GM13976 (cell line): ENCODE measurements at places on chromosomes 2 and 18.

- no peak for DNase-seq
Observed at GRCh38 chr2:67922080-67922785, 140.6 kb downstream of the C1D start.

- DNase-seq: no peak
Observed at GRCh38 chr2:7838669-7839068, 843.2 kb upstream of the ID2 start.

DNA sequence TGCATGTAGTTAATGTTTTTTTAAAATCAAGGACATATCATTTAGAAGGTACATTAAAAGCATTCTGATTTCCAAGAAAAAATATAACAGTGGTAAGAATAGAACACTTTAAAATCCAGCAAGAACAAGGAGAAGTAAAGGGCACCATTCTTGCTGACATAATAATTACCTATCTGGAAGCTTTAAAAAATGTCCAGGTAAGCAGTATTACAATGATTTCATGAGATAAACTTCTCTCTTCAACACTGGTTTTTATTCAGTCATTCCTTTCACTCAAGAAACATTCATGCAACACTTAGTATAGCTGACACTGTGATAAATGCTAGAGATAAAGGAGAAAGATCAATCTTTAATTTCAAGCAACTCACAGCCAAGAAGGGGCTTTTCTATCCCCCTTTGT lies 2.9 kb upstream of the KANSL1L start:
- no peak for DNase-seq

- no peak for DNase-seq
Observed at GRCh38 chr2:133600266-133600928, 32.1 kb upstream of the NCKAP5 start.

DNA sequence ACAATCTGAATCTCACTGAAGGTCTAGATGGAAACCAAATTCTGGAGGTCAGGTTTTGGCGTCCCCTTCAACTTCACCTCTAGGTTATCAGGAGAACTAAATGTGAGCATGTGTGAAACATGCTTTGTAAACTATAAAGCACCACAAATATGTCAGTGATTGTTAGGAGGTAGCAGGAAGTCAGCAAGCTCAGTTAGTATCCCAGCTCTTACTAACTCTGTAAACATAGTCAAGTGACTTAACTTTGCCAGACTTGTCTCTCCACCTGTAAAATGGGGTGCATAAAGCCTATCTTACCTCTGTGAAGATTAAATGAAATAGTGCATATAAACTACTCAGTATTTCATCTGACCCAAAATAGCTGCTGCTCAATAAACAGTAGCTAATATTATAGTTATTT lies 121.5 kb downstream of the INSIG2 start:
- DNase-seq: no peak

DNA sequence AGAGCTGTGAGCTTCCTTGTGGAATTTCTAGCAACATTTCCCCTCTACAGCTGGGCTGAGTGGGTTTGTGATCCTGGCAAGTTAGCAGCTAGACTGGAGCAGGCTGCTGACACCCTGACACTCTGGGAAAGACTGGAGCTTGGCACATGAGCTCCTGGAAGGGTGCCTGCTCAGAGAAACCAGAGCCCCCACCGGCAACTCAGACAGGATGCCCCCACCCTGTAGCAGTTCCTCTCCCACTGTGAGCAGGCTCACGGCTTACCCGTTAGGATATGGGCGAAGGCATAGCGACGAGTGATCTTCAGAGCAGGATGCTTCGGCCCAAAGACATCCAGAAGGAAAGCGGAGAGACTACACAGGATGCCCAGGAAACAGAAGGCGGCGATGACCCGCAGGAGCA lies 11.2 kb downstream of the TMEM127 start:
- no peak for DNase-seq

- DNase-seq: no peak
Observed at GRCh38 chr18:44356566-44357157, 324.0 kb upstream of the SETBP1 start.

DNA sequence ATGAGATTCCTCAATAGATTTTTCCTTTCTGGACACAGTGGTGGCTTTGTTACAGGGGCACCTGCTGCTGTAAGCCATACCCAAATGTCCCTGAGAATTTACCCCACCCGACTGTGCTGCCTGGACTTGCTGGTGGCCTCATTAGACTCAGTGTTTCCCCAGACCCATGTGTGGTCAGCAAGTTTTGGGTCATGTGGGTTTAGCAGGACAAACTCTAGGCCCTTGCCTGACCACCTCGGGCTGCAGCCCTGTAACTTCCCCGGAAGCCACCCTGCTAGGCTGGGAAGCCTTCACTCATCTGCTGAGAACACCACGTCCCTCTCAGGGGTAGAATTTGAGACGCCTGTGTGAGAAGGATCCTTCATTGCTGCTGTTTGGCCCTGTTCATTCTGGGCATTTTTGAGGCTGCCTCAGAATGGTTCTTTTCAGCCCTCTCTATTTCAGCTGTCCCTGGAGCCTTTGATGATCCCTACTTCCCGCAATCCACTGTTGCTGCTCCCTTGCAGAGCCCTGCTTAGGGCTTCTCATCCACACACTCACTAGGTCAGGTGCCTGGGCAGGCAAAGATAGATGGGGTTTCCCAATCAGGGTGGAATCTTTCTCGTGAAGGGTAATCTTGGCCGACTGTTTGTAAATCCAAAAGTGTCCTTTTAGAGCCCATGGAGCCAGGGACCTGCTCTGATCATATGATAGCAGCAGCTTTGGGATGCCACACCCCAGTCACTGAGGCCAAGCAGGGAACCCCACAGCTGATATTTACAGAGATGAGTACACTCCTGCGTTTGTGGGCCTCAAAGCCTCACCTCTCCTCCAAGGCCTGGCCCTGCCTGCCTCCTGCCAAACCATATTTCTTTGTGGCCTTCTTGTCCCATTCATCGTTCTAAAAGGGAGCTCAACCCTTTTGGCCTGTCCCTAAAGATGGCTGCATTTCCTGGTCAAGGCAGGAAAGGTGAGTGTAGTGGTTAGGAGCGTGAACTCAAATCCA lies 6.7 kb downstream of the EHD3 start:
- DNase-seq: no peak

GRCh38 chr2:18777250-18777812 lies 188.0 kb upstream of the NT5C1B start:
- no peak for DNase-seq

- DNase-seq: peak; percentile 35
Observed at GRCh38 chr2:169877398-169877797, 50.1 kb downstream of the UBR3 start.

GRCh38 chr2:202780514-202781021 lies 91.0 kb downstream of the ICA1L start:
- peak; percentile 42 for DNase-seq

- no peak for DNase-seq
Observed at GRCh38 chr2:85844486-85844885, 44.3 kb downstream of the ST3GAL5 start.

GRCh38 chr2:62287899-62288880 lies 92.3 kb downstream of the B3GNT2 start:
- no peak for DNase-seq

DNA sequence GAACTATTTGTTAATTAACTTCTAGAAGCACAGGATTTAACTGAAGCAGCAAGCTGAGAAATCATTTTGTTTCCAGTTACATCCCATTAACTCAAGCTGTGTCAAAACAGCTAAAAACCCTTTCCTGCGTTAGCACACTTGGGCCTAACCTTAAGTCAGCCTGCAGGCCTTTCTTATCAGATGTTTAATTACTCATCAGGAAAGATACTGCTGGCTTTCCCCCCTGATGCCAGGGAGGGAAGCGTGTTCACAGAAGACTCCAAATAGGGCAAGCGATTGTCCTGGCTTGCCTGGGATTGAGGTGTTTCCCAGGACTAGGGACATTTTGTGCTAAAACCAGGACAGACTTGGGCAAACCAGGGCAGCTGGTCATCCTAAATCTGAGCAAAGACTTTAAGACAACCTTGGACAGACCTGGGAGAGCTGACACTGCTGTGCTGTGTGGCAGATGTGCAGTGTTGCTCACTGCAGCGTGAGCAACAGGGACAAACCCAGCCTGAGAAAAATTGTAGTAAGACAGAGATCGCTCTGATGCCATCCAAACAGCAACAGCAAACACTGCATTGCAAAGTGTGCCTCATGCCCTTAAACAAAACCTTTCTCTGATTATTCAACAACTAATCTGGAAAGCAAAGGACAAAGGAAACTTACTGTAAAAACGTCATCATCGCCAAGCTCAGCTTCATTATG lies 100.9 kb downstream of the SPRED2 start:
- no peak for DNase-seq

GRCh38 chr2:67900826-67901225 lies 162.0 kb downstream of the C1D start:
- DNase-seq: no peak

- DNase-seq: no peak
Observed at GRCh38 chr2:69164061-69164778, 151.2 kb downstream of the ANTXR1 start.

GRCh38 chr18:64253222-64253621 lies 104.3 kb upstream of the LINC00305 start:
- DNase-seq: no peak

- DNase-seq: no peak
Observed at GRCh38 chr2:131093696-131094462, 619 bp upstream of the FAM168B start.

GRCh38 chr2:166173263-166173662 lies 45.4 kb upstream of the SCN1A start:
- no peak for DNase-seq

GRCh38 chr2:236101311-236101950 lies 66.8 kb downstream of the GBX2 start:
- DNase-seq: no peak

DNA sequence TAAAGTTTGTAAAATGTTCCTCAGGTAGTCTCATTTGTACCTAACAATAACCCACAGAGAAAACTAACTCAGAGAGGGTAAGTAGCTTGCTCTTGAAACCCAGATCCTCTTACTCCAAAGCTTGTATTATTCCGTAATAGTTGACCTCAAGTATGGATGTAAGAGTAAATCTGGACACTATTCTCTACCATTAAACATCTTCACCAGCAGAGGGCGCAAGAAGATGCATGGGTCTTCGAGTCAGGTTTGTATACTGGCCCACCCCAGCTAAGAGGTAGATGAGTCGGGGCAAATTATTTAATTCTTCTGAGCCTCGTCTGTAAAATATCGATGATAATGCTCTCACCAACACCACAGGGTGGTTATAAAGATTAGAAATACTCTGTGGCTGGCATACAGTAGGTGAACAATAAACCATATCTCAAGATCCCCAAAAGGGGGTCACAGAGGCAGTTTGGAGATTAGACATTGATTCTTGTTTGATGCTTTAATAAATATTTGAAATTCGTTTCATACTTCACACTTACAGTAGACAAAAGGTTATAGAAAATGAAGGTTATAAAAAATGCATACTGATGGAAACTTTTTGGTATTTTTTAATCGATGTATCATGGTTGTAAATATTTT lies 3.5 kb upstream of the CABLES1 start:
- DNase-seq: peak; percentile 81

DNA sequence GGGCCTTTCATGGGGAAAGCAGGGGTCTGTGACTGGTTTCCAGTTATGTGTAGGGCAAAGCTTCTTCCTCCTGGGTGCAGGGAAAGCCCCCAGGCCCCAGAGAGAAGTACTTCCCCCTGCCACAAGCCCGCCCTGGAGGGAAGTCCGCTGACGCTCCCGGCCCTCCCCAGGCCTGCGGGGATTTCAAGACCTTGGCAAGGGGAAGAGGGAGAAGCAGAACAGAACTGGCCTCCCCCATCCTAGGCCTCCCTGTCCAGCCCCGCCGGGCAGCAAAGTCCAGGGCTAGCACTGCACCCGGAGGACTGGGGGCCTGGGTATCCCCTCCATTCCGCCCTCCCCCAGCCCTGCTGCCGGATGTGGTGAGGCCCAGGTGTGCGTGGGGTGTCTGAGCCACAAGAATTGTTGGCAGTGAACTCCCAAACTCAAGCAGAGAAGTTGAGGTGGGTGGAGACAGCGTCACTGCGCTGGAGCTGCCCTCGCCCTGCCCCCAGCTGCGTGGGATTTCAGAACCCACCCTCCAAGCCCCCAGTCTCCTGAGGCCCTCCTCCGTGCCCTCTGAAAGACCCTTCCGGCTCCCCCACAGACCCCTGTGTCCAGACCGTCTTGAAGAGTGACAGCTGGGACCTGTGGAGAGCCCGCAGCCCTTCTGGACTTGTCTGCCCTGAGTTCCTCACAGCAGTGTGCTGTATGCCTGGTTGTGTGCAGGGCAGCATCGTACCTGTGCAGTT lies 1.1 kb upstream of the DUSP2 start:
- DNase-seq: peak; percentile 87

DNA sequence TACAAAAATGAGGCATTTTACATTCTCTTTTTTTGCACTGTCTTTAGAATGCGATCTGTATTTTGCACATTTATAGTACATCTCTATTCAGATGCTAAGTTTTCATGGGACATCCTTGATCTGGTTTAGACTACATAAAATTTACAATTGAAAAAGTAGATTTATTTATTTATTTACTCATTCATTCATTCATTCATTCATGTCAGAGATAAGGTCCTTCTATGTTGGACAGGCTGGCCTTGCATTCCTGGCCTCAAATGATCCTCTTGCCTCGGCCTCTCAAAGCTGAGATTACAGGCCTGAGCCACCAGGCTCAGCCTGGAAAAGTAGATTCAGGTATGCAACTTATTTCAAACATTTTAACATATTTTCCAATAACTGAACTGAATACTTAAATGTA lies 16.0 kb upstream of the DCTN1 start:
- no peak for DNase-seq
